ENCODE measurements at places on chromosomes 2 and 18.

- no peak for DNase-seq
These were observed 20.2 kb downstream of the PSTPIP2 start for GRCh38 chr18:46051731-46052461.

DNA sequence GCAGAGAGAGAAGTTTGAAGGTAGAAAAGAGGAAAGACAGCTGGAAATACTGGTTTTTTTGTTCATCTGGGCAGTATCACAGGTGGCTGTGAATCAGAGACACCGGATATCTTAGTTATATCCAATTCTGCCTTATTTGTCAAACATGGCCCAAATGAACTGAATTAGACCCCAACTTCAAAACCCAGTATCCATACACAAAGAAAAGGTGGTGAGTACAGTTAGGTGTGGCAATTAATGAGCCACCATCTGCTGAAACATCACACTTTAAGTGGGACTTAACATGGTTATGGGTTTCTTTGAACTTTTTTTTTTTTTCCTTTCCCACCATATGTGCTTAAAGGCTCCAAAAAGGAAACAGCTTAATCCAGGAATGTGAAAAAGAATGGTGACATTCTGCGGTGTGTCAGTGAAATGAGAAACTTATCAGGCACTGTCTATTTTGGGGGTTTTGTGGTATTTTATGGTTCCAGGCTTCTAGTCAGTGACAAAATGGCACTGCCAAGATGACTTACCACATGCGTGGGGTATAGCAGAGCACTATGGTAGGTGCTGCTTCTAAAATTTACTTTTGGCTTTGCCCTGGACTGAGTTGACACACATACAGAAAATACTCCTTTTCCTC, 5.0 kb upstream of the TMEM178A start:
- DNase-seq = no peak

DNA sequence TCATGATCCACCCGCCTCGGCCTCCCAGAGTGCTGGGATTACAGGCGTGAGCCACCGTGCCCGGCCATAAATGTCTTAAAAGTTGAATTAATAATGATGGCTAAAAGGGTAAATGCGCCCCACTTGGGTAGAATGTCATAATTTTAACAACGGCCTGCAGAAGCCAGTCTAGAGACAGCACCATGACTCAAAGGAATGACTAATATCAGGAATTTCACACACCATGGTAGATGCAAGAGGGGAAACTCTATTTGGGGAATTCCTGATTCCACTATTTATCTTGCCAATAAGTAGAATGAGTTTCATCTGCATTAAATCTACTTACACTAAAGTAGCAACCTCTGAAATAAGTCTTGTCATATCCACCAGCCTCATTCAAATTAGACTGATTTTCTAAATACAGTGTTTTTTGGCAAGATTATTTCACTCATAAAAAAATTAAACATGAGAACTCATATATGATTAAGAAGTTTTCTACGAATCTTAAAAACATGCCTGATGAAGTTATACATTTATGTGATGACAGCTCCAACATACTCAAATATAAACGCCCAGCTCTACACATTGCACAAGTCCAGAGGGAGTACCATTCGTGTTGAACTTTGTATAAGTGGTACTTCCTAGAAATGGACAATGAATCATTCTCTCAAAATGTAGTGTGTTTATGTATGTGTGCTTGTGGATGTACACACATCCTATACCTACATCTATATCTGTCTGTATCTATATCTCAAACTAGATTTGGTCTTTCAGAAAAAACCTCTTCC, 309.7 kb downstream of the IRS1 start:
- DNase-seq = peak; percentile 51

- peak; percentile 23 for DNase-seq
These were observed 206.7 kb downstream of the TCF4 start for GRCh38 chr18:55381277-55381676.

GRCh38 chr2:190838492-190838910, 42.1 kb upstream of the GLS start:
- DNase-seq = peak; percentile 59

- DNase-seq = no peak
These were observed 126.2 kb downstream of the FSHR start for GRCh38 chr2:49028101-49028500.

GRCh38 chr2:120947982-120948661, 212.5 kb downstream of the GLI2 start:
- no peak for DNase-seq

GRCh38 chr18:58218117-58218516, 174.1 kb downstream of the NEDD4L start:
- DNase-seq = no peak

GRCh38 chr18:21548647-21549046, 51.9 kb downstream of the ESCO1 start:
- DNase-seq = no peak

- DNase-seq = no peak
These were observed 45.3 kb downstream of the LRRFIP1 start for GRCh38 chr2:237672731-237673129.

DNA sequence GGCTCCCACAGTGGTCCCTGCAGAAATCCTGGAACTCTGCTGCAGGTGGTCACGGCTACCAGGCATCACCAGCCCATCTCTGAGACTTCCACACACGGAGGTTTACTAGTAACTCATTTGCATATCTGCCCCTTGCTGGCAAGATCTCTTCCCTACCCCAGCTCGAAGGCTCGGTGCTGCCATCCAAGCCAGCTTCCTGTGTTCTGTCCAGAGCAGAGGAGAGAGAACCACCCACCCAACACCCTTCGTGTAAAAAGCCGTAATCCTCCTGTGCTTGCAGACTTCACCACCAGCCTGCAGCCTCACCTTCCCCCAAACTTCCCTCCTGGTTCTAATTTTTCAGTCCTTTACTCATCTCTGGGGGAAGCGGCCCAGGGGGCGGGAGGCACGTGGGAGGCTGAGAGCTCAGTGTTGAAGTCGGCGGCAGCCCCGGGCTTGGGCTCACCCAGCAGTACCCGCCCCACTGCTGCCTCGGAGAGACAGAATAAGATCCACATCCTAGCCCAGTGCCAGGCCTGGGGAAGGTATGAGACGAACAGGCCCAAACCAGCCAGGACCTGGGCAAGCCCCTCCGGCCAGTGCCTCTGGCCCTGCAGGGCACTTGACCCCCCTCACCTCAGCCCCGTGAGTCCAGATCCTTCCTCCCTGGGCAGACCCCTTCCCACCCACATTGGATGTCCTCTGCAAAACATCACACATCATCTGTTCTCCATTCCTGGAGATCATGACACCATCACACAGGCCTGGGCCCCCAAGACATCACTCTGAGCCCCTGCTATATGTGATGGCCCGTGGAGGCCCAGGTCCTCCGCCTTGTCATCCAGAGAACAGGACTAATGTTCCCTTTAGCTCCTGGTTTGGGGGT, 145.8 kb upstream of the ID2 start:
- no peak for DNase-seq

DNA sequence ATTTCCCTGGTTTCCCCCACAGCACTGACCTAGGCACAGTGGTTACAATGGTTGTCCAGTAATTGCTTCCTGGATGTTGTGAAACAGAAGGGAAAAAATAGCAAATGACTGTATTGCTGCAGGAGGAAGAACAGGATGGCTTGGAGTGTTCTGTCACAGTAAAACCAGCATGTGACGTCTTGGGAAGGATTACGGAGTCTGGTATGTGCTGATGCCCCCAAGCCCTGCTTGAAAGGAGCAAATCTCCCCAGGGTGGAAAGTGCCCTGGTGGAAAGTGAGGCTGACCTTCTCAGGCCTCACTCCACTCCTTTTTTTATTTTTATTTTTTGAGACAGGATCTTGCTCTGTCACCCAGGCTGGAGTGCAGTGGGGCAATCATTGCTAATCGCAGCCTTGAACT, 7.8 kb downstream of the RAB11FIP5 start:
- no peak for DNase-seq

DNA sequence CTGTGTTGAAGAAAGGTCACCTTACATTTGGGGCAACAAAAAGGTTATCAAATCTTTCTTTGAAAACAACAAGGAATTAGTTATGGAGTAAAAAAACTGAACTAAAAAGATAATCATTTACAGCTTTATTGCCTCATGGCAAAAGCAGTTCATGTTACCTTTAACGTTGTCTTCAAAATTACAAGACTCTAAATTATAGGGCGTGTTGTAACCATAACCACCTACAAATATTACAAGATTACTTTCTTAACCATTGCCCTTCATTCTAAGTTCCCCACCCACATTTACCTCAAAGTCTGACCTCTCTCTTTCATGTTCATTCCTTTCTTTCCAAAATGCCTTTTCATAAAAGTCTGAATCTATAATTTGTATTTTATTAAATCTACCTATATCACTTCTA, 74.6 kb upstream of the LRATD1 start:
- no peak for DNase-seq

DNA sequence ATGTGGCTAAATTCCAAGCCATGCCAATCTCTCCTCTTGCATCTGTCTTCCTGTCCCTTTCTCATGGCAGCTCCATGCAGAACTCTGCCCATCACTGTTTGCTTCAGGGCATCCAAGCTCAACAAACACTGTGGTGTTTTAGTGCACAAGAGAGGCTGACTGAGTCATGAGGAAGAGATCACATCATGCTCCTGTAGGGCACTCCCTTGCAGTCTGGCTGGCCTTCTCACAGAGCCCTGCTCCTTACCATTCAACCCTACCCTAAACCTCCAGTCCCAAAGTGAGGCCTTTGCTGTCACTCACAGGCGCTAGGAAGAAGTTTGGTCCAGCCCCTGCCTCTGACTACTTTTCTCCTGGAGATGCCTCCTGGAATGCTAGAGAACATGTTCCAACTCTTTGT, 194.0 kb downstream of the LRATD1 start:
- DNase-seq = no peak

- no peak for DNase-seq
These were observed 165.2 kb downstream of the TWIST2 start for GRCh38 chr2:239012936-239013677.

DNA sequence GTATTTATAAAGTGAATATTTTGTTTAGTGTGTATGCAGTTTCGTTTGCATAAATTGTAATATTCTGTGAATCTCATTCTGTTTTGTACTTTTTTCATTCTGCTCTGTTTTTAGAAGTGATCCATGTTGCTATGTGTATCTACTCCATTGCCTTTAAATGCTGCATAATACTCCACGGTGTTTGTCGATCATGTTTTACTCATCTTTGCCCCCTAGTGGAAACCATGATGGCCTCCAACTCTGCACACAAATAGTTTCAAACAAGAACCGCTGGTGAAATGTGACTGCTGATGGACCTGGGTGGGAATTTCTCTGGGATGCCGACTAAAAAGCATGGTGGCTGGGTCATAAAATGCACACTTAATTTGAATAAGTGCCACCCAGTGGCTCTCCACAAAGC, 32.0 kb upstream of the SKOR2 start:
- no peak for DNase-seq

DNA sequence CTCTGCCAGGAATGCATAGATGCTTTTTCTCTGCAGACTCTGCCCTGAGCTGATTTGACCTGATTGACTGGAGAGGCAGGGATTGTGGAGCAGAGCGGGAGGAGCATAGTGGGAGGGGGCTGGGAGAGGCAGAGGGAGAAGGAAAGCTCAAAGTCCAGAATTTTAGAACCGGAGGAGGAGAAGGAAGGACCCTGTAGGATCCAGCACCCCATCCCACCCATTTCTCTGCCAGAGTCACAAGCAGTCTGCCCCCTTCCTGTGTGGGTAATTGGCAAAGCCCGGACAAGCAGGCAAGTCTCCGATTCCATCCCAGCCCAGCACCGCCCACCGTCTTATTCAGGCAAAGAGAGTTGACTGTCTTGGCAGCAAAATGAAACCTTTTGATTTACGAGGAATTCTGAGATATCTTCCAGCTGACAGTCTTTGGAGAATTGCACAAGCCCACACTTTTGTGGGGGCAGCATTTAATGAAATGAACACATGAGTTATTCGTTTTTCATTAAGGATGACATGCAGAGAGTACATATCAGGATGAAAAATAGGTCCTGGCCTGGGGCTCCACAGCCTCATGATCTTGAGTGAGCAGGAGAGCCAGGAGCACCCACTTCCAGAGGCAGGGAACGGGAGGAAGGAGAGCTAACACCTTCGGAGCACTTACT, 103.1 kb downstream of the MCFD2 start:
- DNase-seq = peak; percentile 95

DNA sequence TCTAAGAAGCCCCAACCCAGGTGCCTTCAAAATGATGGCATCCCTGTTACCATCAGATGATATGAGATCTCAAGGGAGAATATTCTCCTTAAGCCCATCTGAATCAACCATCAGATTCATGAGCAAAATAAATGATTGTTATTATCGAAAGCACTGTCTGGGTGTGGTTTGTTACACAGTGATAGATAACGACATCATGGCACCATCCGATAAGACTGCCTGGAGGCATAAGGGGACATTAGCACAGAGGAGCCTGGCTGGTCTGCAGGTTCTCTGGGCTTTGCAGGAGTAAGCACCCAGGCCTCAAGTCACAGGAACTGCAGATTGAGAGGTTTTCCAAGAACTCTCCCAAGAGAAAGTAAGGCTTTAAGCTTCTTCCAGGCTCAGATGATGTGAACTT, 15.6 kb downstream of the BMP10 start:
- no peak for DNase-seq
